ENCODE measurements at places on chromosomes 5 and 9.

GRCh38 chr5:36685631-36686288 is 79.4 kb downstream of the SLC1A3 start:
- no peak for DNase-seq

- DNase-seq: no peak
These were observed 76.3 kb upstream of the IQGAP2 start for GRCh38 chr5:76326577-76327302.

- DNase-seq: peak; percentile 66
These were observed 1.3 kb upstream of the ERBIN start for GRCh38 chr5:65925044-65925600.

- DNase-seq: no peak
These were observed 482.1 kb downstream of the SEMA5A start for GRCh38 chr5:9063615-9064245.

DNA sequence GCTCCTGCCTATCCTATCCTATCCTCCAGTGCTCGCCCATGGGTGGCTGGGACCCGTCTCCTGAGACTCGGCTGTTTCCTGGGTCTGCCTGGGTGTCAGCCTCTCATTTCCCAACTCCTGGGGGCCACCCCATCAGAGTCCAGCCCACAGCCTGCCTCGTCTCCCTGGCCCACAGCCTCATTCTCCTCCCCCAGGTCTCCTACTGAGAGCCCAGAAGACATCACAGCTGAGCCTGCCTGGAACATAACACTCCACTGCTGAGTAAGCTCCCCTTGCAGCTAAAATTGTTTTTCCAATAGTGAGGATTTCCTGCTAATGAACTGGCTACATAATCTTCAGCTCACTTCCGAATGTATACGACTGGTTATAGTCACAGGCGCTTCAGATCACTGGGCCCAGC is 95.3 kb downstream of the TTLL11 start:
- DNase-seq: no peak

- DNase-seq: no peak
These were observed 2.9 kb downstream of the MYOZ3 start for GRCh38 chr5:150663936-150664335.

DNA sequence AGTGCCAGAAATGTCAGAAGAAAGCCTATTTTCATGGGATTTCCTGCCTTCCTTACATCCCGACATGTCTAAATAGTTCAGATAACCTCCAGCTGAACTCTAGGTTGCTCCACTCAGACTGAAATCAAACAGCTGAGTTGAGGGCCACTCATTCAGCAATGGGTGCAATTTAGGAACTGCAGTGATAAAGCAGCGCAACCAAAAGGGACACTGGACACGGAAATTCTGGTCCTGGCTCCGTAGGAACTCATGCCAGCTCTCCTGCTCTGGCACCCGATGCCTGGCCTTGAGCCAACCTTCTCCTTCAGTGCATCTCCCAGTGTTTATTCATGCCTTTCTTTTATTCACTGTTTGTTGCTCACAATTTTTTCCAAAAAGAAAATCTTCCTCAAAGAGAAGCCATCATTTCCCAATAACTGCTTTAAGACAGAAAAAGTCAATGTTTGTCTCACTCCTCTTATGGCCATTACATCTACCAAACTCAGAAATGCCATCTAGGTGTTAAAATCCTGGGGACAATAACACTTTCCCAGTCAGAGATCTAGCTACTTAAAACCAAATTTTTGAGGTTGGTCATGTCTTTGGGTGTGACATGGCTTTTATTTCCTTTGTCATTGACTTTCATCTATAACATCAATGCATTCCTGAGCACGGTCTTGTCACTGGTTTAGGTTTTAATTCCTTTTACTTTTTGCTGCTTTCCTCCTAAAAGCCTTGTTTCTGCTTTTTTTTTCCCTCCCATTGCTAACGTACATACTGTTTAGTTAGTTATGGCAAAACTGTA is 126.9 kb downstream of the PDE4D start:
- no peak for DNase-seq

- DNase-seq: no peak
These were observed 19.7 kb downstream of the COL5A1 start for GRCh38 chr9:134661299-134661698.

- DNase-seq: no peak
These were observed 5.6 kb upstream of the RFK start for GRCh38 chr9:76399856-76400255.

DNA sequence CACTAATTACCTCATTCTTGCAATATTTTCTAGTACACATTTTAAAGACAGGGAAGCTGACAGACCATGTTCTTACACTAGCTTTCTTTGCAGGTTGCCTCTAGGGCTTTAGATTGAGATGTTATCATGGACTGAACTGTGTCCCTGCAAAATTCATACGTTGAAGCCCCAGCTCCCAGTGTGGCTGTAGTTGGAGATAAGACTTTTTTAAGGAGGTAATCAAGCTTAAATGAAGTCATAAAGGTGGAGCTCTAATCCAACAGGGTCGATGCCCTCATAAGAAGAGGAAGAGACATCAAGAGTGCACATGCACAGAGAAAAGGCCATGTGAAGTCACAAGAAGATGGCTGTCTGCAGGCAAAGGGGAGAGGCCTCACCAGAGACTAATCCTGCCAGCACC is 471.2 kb upstream of the ACTBL2 start:
- DNase-seq: no peak

DNA sequence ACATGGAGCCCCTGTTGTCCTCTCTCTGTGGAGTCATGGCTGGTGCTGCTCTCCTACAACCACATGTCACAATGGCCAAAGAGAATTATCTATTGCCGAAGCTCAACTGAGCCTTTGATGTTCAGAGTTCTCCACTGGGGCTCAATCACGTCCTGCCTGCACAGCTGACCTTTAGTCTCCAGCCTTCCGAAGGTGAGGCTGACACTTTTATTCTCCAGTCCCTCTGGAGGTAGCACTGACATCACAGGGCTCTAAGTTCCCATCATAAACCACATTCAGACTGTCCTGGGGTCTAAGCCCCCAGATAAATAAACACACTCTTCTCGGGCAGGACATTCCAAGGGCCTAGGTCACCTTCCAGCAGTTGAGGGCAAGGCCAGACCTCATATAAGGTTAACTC is 23.4 kb downstream of the ADCY2 start:
- DNase-seq: no peak

GRCh38 chr5:108193021-108193795 is 188.7 kb downstream of the FBXL17 start:
- no peak for DNase-seq

DNA sequence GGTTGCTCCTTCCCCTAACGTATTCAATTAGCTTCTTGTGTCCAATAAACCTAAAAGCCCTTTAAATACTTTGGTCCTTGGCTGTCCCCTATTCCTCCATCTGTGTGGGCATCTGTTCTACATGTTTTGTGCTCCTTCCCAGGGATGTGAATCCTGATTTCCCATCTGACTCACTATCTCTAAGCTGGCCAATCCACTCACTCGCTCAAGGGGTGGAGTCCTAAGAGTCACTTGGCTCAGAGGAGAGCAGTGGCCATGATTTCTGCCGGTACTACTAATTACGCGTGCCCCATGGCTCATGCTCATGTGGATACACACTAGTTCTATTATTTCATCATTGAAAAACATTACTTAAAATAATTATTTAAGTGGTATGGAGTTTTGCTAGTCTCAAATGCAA is 89.6 kb downstream of the TAF11L14 start:
- DNase-seq: no peak

GRCh38 chr5:117645400-117645799 is 1070.8 kb upstream of the SEMA6A start:
- no peak for DNase-seq

GRCh38 chr9:133463864-133464615 is 4.3 kb downstream of the CACFD1 start:
- no peak for DNase-seq
